ENCODE measurements at places on chromosomes 2 and 18.

- DNase-seq: no peak
Measured at GRCh38 chr2:64568836-64569235, 44.7 kb downstream of the AFTPH start.

- peak; percentile 84 for DNase-seq
Measured at GRCh38 chr2:160224060-160224459, 24.0 kb upstream of the ITGB6 start.

- DNase-seq: no peak
Measured at GRCh38 chr2:70708376-70709199, 59.4 kb downstream of the ADD2 start.

GRCh38 chr2:98912221-98912851 lies 23.7 kb downstream of the CRACDL start:
- DNase-seq: peak; percentile 18

DNA sequence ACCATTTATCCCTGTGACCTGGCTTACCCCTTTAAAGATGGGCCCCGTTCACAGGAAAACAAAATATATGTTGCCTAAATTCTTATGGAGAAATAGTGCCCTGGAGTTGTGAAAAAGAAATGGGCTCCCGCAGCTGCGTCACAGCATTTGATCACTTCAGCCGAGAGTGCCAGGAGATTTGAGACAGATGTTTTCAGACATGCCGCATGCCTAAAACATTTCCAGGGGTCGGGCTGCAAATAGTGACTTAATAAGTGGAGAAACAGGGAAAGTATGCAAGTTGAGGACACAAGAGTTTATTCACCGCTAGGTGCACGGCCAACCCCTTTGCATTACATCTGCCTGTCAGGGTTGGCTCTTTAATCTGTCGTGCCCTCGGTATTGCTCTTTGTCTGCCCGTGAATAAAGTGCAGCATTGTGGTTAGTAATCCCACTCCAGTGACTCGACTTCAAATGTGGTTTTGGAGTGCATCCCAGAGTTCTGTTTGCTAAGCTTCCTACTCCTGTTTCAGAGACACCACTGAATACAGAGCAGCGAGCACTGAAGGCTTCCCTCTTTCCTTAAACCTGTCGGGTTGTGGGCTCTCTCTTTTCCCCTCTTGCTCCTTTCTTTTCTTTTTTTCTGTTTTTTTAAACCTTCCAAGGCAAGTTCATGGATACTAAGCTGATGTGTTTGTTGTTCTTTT lies 187.5 kb downstream of the LTBP1 start:
- peak; percentile 93 for DNase-seq

DNA sequence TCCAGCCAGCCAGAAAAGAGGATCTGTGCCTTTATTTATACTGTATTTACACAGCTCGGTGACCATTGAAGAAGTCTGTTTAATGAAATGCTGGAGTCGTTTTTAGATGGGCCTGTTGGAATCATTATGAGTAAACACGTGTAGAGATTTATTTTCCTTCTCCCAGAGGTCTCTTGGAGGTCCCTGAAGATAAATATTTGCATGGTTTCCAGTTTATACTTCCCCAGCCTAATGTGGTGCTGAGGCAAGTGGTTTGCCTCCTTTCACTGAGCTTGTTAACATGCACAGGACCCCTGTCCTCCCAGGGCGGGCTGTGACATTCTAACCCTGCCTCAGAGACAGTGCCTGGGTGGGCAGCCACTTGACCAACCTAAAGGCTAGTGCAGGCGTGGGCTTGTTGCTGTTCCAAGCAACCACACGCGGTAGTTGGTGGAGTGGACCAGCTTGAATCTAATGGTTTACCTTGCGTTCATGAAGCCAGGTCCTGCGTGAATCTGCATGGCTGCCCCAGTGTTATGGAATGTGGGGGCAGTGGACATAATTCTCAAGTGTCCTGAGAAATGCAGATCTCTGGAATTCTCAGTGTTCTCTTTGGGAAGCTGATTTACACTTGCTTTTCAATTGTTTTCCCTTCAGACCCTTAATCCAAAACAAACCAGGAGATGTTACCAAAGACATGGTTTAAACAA lies 130.2 kb upstream of the DLX2 start:
- no peak for DNase-seq

DNA sequence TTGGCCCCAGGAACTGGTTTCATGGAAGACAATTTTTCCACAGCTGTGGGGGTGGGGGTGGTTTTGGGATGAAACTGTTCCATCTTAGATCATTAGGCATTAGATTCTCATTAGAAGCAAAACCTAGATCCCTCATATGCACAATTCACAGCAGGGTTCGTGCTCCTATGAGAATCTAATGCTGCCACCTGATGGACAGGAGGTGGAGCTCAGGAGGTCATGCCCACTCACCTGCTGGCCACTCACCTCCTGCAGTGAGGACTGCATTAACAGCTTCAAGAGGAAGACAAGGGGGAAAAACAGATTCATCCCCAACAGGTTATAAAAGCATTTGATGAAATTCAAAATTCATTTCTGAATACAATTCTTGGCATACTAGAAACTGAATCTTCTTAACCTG lies 38.5 kb downstream of the THAP4 start:
- no peak for DNase-seq

All from fibroblast of skin of left biceps (primary cell).